ENCODE measurements at places on chromosomes 16 and 17. TPM values are rescaled to one million over a fixed set of nuclear protein-coding genes. Genes with fewer than 3 reads are reported as not detected.

DNA sequence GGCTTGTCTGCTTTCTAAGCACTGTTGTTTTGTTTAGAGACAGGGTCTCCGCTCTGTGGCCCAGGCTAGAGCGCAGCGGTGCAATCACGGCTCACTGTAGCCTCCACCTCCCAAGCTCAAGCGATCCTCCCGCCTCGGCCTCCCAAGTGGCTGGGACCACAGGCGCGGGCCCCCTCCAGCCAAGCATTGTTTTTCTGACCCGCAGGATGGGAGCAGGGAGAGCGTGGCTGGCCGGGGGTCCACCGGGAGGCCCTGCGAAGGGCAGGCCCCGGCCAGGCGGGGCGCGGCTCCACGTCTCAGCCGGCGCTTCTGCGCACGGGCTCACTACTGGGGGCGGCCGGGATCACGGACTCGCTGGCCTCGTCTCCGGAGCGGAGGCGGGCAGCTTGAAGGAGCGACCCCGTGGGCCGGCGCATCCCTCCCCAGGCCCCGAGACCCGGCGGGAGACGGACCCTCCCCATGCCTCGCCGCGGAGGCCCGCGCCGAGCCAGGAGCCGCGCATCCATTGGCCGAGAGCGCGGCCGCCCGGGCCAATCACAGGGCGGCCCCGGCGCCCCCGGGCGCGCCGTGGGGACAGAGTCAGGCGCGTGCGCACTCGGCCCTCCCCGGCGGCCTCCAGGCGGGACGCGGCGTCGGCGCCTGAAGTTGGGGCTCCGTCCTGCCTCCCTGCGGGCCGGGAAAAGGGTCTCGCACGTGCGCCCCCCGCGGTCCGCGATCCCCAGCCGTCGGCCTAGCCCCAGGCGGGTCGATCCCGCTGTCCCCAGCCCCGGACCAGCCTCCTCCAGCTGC, 24.9 kb downstream of the ACTG1 start:
- peak; percentile 84 for DNase-seq

DNA sequence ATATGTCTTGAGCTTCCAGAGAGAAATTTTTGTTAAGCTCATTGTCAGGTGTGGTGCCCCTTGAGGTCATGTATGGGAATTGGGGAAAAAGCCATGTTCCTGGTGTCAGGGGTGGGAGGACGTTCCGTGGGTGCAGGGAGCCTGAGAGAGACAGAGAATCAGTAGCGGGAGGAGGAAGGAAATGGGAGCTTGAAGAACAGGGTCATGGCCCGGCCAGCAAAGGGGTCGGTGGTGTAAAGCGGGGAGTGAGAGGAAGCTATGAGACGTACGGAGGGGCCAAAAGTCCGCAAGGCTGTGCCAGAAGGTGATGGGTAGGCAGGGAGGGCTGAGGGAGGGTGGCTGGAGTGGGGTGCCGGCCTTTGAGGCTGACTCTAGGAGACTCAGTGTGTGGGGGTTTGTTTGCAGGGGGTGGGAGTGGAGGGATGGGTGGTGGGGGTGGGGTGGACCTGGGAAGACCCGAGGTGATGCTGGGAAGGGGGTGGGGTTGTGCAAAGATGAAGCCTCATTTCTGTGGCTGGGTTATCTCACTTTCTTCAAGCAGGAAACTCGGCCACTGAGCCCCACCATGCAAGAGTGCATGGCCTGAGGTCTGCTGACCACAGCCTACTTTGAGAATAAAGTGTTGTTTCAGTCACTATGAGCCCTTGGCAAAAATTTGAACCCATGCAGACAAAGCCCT, 63.6 kb downstream of the PLCG2 start:
- DNase-seq = no peak

DNA sequence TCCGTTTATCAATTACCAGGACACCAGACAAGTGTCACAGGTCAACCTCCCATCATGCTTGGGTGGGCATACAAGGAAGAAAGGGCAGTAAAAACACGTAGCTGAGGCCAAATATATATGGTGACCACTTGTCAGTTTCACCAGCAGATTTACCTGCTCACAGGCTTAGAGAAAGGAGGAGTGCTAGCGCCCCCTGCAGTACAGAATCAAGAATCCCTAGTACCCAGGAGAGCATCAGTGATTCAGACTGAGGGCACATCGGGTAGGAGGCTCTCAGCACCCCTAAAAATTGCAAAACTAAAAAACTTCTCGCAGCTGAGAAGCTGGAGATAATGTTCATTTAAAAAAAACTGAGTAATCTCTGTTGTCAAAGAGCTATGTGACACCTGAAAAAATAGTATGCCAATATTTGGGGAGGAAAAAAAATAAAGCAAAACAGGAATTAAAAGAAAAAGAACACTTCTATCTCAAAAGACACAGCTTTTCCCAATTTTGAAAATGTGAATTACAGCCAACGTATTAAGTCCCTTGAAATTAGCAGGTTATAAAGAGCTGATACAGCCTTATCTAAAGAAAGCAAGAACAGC, 21.2 kb upstream of the MON1B start:
- peak; percentile 55 for DNase-seq

GRCh38 chr17:20028443-20028842, 19.3 kb downstream of the SPECC1 start:
- peak; percentile 63 for DNase-seq

DNA sequence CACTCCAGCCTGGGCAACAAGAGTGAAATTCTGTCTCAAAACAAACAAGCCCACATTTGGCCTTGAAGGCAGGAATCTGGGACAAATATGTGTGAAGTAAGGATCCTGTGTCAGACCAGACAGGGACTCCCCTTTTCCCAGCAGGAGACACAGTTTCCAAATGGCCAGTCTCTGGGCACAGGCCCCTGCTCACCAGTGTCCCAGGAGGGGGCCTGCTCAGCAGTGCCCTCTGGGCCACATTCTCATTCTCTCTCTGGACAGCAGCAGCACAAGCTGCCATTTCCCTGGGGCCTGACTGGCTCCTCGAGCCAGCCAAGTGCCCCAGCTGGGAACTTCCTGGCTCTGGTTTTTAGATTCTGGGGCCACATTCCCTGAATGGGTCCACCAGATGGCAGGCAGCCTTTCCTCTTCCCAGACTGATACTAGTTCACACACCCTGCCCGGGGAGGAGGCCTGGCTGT, 11.7 kb upstream of the MNT start:
- no peak for DNase-seq

SLC25A11 gene
- total RNA-seq = 72.1 TPM

SALL1 gene
- total RNA-seq = not detected

ITGAD gene
- total RNA-seq = not detected

All from PC-3 (cell line).